NCI-H1105 (cell line): ENCODE measurements at places on chromosomes 3 and 15.
A peak's percentile ranks its signal among the peaks of the same experiment; 100 is the strongest.

DNA sequence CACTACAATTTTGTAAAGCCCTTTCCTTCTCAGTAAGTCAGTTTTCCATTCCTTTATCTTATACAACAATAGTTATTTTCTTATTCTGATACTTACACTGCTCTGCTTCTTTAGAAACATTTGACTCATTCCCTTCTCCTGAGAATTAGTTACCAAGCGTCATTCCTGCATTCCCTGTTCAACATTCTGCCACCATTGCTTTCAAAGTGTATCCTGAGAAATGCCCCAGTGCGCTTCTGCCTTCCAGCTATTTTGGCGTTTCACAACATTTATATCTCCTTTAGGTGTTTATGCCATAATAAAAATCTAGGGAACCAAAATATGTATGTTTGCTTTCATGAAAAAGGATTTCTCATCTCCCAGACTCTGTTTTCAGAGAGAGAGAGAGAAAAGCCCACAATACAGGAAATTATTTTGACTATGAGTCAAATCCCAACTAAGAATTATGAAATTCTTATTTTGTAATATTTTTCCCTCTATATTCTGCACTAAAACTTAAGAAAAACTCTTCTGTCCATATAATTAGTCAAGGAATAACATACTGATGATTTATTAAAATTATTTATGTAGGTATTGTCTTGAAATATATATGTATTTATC lies 118.2 kb upstream of the RAP2B start:
- no peak for DNase-seq

GRCh38 chr3:140424211-140424610 lies 253.7 kb upstream of the TRIM42 start:
- no peak for DNase-seq

DNA sequence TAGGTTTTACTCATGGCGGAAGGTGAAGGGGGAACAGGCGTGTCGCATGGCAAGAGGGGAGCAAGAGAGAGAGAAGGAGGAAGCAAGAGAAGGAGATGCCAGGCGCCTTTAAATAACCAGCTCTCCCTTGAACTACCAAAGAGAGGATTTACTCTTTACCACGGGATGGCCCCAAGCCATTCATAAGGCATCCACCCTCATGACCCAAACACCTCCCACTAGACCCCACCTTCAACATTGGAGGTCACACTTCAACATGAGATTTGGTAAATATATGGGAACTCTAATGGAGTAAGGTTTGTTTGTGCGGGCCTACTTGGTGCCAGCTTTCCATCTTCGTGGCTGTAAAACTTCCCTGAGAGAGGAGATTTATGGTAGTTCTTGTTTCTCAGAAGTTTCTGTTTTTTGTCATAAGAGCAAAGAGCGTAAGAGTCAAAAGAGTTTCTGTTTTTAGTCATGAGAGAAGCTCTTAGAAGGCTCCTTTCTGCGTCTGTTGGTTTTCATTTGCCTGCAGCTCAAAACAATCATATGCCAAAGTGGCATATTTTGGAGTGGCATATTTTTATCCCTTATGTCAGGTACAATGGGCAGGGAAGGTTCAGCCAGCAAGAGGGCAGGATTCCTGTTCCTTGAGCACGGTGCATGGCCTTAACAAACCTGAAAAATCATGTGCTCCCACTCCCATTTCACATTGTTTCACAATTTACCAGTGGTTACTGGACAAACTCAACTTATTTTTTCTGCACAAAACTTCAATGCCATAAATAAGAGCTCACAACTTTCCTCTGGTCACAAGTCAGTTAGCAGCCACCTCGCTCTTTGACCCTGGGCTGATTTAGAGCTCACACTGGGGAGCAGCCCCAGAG lies 12.5 kb downstream of the PML start:
- DNase-seq, result no peak

DNA sequence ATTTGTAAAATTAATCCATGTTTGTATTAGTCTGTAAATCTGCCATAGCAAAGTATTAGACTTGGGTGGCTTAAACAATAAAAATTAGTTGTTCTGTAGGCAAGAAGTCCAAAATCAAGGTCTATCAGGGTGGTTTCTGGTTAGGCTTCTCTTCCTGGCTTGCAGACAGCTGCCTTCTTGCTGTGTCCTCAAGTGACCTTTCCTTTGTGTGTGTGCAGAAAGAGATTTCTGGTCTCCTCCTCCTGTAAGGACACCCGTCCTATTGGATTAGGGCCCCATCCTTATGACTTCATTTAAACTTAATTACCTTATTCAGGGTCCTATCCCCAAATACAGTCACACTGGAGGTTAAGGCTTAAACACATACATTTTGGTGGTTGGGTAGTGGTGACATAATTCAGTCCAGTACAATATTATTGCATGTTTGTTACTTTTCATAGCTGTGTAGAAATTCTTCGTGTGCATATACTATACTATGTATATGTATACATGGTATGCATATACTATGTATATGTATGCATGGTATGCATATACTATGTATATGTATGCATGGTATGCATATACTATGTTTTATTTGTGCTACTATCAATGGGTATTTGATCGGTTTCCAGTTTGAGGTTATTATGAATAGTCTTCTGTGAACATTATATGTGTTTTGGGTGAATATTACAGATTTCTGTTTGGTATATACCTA lies 57.9 kb upstream of the RNU6-1 start:
- DNase-seq, result no peak

GRCh38 chr15:35937380-35937779 lies 391.4 kb upstream of the DPH6 start:
- DNase-seq, result no peak

GRCh38 chr3:132721479-132722164 lies 587 bp downstream of the NPHP3 start:
- DNase-seq, result peak; percentile 57
